ENCODE measurements at places on chromosomes 11 and 22.

GRCh38 chr22:36497910-36498665 is 8.8 kb downstream of the FOXRED2 start:
- no peak for DNase-seq

DNA sequence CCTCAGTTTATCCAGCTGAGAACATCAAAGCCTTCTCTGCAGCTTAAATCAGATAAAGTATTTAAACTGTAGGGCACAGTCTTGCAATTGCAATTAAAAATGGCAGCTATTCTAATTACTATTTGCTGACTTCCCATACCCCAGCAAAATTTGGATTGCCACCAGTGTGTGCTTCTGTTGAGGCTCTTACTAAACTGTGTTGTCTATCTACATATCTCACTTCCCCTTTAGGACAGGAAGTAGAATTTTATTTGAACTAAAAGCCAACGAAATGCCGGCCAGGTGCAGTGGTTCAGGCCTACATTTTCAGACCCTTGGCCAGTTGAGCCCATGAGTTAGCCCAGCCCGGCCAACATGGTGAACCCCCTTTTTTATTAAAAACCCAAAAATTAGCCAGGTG is 7.1 kb downstream of the SAA4 start:
- DNase-seq = no peak

GRCh38 chr11:125257751-125258150 is 93.2 kb downstream of the PKNOX2 start:
- DNase-seq = no peak

- no peak for DNase-seq
Measured at GRCh38 chr11:71189768-71190315, 62.5 kb downstream of the SHANK2 start.

DNA sequence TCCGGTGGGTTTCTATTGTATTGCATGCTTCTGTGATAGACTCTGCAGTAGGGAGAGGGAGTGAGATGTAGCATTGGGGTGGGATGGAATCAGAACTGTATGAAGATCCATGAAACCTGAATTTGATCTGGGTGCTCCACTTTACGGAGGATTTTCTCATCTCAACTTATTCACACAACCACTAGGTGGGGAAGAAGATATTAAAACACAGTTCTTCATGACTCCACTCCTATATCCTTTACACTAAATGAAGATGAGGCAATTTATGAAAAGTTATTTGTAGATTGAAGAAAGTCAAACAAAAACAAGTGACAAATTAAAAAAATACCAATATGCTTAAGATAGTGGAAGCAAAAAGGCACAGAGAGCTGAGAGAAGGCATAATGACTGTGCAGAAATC is 92.6 kb upstream of the PDGFD start:
- no peak for DNase-seq

DNA sequence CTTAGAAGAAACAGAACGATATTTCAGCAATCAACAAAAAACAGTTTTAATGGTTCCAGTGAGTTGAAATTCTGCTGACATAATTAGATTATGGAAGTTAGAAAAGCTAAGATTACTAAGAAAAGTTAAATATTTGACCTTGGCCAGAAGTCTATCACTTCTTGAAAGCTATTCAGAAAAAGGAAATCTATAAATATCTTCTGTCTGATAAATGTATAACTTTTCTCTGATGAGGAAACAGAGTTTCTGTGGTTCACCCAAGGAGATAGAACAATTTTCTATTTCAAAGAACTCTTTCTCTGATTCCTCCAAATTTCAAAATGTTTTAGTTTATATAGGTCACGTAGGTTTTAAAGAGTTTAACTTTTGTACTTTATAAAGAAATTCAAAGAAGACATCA is 438.4 kb upstream of the CHORDC1 start:
- DNase-seq = no peak

DNA sequence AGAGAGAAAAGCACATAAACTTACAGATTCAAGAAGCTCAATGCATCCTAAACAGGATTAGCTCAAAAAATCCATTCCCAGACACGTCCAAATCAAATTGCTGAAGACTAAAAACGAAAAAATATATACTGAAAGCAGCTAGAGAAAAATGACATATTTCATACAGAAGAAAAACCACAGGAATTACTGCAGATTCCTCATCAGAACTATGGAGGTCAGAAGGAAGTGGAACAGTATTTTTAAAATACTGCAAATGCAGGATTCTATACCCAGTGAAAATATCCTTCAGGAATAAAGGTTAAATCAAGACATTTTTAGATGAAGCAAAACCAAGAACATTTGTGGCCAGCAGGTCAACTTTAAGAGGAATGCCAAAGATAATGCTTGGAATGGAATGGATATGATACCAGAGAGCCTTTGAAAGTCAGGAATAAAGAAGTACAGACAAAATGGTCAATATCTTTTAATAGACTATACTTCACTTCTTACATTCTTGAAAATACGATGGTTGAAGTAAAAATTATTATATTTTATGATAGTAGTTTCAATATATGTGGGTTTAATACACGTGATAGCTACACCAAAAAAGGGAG is 352.9 kb downstream of the CTTN start:
- no peak for DNase-seq

- no peak for DNase-seq
Measured at GRCh38 chr22:28466399-28466798, 213.2 kb downstream of the TTC28 start.

- DNase-seq = no peak
Measured at GRCh38 chr11:7749456-7749855, 43.2 kb upstream of the OVCH2 start.

DNA sequence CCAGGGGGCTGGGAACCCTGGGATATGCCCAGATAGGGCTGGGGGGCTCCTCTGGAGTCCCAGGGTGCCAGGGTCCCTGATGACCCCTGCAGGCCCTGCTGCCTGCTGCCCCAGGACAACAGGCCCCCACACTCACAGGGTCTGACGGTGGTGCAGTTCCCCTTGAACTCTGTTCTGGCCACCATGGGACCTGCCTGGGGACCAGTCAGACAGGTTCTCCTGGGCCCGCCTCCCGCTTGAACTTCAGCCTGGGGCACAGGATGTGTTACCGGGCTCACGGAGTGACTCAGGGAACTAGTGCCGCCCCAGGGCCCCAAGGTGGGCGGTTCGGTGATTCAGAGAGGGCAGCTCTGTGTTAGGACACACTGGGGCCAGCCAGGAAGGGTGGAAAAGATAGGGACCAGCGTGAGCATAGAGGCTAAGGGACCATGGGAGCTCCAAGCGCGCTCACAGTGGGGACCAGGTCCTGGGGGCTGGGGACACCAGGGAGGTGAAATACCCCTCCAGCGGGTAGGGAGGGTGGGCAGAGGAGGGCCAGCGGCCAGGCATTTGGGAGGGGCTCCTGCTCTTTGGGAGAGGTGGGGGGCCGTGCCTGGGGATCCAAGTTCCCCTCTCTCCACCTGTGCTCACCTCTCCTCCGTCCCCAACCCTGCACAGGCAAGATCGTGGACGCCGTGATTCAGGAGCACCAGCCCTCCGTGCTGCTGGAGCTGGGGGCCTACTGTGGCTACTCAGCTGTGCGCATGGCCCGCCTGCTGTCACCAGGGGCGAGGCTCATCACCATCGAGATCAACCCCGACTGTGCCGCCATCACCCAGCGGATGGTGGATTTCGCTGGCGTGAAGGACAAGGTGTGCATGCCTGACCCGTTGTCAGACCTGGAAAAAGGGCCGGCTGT is 21.5 kb upstream of the TXNRD2 start:
- no peak for DNase-seq

GRCh38 chr11:90329043-90329442 is 106.2 kb upstream of the CHORDC1 start:
- DNase-seq = no peak

- no peak for DNase-seq
Measured at GRCh38 chr11:35214226-35214770, 75.3 kb downstream of the CD44 start.

DNA sequence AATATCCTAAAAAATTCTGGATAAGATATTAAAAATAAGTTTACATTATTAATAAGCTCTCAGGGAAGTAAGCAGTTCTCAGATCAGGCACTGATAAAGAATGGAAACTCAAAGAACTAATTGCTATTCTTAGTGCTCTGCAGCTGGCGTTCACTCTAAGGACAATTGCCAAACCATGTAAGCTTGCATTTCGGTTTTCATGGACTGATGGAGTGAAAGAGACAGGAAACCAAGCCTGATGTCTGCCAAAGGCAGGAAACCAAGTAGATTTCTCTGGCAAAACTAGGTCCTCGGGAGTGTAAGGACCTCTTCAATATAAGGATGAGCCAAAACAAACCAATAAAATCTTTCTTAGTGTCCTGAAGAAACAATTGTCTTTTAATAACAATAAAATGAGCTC is 355.2 kb downstream of the RAB38 start:
- no peak for DNase-seq

- no peak for DNase-seq
Measured at GRCh38 chr11:2140411-2141400, 1.5 kb upstream of the IGF2 start.

DNA sequence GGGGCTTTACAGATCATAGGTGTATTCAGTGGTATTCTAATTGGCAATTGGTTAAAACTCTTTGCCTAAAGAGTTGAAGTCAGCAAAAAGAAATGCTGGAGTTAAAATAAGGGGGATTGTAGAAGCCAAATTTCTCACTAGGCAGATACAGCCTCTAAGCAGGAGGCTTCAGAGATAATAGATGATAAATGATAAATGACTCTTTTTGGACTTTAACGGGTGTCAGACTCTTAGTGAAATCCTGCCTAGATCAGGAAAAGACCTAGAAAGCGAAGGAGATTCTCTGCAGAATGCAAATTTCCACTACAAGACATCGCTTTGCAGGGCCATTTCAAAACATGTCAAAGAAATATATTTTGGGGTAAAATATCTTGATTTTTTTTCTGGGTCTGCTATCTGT is 182.8 kb downstream of the FAM76B start:
- no peak for DNase-seq

GRCh38 chr11:2653198-2653551 is 46.6 kb downstream of the KCNQ1OT1 start:
- DNase-seq = no peak

DNA sequence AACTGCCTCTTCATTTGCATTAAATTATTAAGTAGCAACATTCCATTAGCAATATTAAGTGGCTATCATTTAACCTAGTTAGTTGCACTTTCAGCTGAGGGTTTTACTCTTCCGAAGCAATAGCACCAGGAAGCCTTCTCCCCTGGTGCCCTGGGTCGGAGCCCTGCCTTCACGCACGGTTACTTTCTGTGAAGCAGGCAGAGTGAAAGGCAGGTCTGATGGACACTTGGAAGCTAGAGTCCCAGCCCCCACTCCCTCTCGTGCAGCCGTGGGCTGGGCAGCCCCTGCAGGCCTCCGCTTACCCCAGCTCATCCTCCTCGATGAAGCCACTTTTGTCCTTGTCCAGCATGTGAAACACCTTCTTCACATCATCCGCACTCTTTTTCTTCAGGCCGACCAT is 2.0 kb downstream of the PVALB start:
- no peak for DNase-seq

GRCh38 chr22:29734838-29735237 is 15.0 kb downstream of the CABP7 start:
- no peak for DNase-seq

- DNase-seq = no peak
Measured at GRCh38 chr11:15737320-15737719, 619.0 kb downstream of the SOX6 start.

DNA sequence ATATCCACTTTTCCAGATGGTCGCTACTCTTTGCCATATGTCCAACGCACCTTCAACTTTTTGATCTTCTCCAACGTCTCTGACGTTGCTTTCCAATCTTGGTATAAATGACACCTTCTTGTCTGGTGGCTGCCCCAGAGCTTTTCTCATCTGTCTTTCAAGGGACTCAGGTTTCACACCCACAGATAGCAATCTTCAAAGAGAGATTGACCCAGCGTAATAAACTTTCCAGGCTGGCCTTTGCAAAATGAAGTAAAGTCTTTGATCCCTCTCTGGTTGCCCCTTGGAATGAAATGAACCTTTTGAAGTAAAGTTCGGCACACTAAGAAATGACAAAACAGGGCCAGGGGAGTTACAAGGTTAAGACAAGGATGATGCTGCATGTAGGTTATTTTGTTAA is 138.4 kb upstream of the BDNF start:
- DNase-seq = no peak

- DNase-seq = no peak
Measured at GRCh38 chr11:24773322-24773721, 276.5 kb downstream of the LUZP2 start.

- DNase-seq = no peak
Measured at GRCh38 chr11:18700375-18700774, 1.8 kb downstream of the TMEM86A start.

DNA sequence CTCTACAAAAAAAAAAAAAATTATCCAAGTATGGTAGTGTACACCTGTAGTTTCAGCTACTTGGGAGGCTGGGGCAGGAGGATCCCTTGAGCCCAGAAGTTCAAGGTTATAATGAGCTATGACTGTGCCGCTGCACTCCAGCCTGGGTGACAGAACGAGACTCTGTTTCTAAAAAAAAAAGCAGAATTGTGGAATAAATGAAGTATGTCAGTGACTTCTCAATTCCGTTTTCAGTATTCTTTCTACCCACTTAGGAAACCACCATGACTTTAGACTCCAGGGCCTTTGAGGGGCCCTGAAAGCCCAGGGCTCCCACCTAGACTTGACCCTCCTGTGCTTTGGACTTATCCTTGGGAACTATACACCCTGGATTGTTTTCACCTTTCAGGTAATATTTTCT is 6.5 kb upstream of the NUP160 start:
- no peak for DNase-seq

GRCh38 chr11:11969380-11970215 is 38.8 kb downstream of the DKK3 start:
- no peak for DNase-seq

DNA sequence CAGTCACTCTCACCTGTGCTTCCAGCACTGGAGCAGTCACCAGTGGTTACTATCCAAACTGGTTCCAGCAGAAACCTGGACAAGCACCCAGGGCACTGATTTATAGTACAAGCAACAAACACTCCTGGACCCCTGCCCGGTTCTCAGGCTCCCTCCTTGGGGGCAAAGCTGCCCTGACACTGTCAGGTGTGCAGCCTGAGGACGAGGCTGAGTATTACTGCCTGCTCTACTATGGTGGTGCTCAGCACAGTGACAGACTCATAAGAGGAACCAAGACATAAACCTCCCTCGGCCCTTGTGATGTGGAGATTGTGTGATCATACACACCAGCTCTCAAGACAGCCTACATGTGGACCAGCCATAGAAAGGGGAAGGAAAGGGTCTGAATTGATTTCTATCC is 113.3 kb downstream of the ZNF280B start:
- DNase-seq = no peak

Data from T-helper 2 cell (primary cell).